ENCODE measurements at places on chromosomes 13 and 19.

GRCh38 chr13:109610517-109610916 lies 175.9 kb downstream of the IRS2 start:
- DNase-seq = no peak

- no peak for DNase-seq
Measured at GRCh38 chr19:7489609-7490044, 792 bp upstream of the PEX11G start.

DNA sequence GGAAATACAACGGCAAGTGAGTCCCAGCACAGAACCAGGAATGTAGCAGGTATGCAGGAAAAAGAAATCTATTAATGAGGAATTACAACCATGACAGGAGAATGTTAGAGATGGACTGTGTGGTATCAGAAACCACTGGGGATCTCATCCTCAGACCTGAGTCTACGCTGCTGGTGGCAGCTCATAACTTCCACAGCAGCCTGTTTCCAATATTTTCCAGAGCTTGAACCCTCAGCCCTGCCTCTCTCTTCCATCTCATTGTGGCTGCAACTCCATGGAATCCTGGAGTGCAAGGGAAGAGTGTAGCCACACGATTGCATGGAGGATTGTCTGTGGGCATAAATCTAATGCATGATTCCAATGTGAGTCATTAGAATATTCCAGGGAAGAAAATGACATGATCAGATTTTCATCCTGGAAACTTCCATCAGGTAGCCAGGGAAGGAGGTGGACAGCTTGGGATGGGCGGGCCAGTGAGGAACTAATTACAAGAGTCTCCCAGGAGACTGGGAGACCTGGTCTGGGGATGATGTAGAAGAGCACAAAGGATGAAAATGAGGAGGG lies 14.9 kb downstream of the PLA2G4C start:
- no peak for DNase-seq

- DNase-seq = no peak
Measured at GRCh38 chr19:30437869-30438268, 65.7 kb downstream of the ZNF536 start.

DNA sequence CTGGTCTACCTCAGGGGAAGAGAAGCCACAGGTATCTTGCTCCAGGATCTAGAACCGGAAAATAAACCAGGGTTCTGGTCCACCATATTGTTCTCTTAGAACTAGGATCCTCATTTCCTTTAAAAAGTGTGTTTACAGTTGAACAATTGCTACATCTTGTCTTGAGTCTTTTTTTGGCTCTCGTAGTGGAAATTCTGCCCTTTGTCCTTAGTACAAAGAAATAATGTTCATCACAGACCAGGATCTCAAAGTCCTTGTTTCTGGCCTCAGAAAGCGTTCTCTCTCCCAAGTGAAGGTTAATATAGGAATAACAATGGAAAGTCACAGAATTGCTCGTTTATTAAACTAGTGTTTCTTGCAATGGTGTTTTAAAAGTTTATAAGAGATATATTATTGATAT lies 20.8 kb downstream of the KLF2 start:
- DNase-seq = no peak

DNA sequence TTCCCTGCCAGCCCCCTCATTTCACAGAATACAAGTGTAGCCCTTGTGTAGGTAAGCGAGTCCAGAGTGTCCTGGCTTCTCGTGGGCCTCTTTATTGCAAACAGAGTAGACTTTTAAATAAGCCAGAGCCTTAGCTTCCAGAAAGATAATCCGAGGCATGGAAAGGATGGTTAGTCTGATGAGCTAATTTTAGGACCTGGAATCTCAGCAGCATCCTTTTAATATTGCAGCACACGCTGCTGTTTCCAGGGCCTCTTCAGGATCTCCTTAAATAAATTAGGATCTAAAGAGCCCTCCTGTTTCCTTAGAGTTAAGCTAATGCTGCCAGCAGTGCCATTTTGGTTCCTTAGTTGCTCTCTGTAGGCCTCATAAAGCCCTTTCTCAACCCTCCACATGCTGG lies 99.2 kb downstream of the RFC3 start:
- no peak for DNase-seq

DNA sequence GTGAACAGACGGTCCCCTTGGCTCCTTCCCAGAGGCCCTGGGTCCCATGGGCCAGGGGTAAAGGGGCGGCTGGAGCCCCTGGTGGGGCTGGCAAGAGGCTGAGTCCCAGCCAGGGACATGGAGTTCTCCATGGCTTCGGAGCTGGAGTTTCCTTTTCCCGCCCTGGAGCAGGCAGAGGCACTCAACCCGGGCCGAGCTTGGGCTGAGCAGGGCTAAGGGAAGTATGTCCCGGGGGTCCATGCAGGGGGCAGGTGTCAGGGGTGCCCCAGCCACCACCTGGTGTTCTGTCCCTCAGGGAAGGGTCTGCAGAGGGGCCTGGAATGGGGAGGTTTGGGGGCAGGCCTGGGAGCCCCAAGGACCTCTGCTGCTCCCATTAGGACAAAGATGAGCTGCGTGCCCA lies 54.0 kb upstream of the TPM4 start:
- no peak for DNase-seq

DNA sequence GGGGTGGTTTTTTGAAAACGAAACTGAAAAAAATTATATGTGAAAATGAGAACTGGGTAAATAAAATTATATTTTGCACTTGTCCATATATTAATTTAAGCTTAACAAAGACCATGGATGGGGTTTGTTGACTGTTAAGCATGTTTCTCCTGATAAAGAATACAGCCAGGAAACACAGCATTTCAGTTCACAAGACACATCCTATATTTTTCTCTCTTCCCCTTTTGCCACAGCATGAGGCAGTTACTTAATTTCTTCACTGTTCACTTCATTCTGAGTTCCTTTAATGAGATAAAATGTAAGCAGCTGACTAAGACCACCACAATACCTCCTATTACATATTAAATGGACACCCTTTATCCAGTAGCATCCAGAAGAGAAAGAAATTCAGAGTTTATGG lies 64.0 kb downstream of the RXFP2 start:
- DNase-seq = no peak

DNA sequence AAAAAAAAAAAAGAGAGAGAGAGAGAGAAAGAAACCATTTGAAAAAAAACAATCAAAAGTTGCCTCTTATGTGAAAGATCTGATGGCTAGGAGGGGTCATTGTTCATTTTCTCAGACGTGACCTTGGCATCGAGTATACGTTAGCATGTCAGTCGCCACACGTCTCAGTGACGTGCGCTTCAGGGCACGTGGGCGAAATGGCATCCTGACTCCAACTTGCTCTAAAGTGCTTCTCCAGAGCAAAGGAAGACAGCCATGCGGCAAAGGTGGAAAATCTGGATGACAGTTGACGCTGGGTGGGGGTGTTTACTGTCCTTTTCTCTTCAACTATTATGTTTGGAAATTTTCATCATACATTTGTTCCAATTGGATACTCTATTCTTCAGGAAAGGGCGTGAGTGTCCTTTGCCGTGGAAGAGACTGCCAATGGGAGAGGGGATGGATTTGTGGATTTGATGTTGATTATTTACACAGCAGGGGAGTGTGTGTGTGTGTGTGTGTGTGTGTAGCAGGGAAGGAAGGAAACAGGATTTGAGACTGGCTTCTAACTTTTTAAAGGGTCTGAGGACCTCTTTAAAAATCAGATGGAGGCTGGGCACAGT lies 25.0 kb downstream of the KLF2 start:
- no peak for DNase-seq

- DNase-seq = no peak
Measured at GRCh38 chr13:41354416-41354815, 43.3 kb downstream of the NAA16 start.

DNA sequence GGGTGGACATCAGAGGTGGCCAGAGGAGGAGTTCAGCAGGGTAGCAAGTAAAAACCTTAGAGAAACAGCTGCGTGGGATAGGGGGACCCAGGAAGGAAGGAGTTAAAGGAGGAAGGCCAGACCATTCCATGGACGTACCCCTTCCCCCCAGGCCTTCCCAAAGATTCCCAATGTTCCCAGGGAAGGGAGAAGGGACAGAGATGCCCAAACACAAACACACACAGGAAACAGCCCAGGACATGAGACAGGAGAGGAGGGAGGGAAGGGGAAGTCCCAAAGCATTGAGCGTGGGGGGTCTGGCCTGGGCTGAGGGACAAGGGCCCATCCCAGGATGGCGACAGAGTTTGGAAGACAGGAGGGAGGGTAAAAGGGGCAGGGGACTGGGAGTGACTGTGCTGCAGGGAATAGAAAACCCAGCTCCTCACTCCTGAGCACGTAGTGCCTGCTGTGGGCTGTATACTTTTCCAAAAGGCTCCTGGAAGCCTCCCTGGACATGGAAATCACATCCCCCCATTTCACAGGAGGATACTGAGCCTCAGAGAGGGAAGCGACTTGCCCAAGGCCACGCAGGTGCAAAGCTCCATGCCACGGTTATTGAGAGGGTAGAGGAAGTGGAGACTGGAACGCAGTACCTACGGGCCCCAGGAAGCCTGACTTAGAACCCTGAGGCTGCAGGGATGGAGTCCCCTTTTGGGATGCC lies 1.1 kb downstream of the SYDE1 start:
- DNase-seq = no peak

- DNase-seq = no peak
Measured at GRCh38 chr19:8056533-8056932, 4.0 kb downstream of the CCL25 start.

DNA sequence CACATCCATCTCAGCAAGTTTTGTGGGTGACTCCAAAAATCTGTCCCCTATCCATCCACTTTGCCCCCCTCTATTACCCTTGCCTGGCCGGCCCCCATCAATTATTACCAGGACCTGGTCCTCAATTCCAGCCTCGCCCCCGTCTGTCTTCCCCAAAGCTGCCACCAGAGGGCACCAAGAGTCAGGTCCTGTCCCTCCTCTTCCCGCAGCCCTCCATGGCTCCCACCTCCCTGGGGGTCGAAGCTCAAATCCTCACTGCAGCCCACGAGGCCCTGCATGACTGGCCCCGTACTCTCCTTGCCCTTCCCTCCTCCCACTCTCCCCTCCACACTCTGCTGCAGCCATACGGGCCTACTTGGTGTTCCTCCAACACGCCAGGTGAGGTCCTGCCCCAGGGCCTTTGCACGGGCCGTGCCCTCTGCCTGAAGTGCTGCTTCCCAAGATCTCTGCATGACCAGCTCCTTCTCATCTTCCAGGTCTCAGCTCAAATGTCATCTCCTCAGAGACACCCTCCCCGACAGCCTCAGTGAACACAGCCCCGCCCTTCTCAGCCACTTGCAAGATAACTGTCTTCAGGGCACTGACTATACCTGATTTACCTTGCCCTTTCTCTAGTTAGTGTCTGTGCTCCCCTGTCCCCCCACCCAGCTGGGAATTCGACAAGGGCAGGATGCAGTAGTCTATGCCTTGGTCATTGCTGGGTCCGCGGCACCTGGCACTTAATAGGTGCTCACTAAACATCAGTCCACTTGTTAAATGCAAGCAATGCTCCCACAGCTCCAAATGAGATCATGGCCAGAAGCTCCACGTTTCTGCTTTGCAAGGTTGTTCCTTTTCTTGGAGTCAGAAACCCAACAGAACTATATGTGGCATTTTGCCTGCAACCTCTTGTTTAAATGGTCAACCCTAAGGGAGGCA lies 16.8 kb upstream of the SEMA6B start:
- DNase-seq = no peak

DNA sequence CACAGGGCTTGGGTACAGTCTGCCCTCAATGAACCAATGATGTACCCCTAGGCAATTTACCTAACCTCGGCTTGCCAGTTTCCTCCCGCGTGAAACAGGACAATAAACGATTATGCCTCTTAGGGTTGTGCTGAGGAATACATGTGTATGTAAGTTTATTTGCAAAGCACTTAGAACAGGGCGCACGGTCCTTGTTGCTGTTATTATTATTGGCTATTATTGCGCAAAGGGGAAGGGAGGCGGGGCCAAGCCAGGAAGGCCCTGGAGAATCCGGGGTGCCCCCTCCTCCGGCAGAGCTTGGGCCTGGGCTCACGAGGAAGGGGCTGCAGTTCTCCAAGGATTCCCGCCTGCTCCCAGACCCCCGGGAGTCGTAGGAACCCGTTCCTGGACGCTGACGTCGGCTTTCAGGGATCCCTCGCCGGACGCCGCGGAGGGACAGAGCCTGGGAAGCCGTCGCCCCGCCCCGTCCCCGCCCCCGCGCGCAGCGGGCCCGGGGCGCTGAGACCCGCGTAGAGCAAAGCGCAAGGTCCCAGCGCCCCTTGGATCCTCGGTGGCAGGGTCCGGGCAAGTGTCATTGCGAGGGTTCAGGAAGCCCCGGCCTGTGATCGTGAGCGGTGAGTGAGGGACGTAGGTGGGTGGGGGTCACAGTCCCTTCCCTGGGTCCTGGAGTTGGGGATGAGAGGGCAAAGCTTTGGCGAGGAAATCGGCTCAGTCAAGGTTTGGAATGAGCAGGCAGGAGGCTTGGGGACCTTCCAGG lies at the start of gene TMEM91:
TSS of gene TMEM91 (plus strand) at position 293 of the 757 bp plus-strand sequence. CDS start 1,777 bp downstream, outside the sequence.
- no peak for DNase-seq

DNA sequence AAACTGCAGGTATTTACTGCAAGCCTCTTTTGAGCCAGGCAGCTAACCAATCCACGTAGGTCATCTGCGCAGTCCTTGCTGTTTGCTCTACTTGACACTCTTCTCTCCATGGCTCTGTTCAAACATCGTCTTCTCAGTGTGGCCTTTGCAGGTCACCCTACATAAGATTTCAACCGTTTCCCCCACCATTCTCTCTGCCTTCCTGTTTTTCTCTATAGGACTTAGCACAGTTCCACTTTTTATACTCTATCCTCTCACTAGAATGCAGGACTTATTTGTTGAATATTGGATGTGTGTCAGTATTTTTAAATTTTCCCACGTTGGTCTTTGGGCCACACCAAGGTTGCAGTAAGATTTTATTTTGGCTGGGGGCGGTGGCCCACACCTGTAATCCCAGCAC lies 1.7 kb upstream of the FBXW9 start:
- no peak for DNase-seq

DNA sequence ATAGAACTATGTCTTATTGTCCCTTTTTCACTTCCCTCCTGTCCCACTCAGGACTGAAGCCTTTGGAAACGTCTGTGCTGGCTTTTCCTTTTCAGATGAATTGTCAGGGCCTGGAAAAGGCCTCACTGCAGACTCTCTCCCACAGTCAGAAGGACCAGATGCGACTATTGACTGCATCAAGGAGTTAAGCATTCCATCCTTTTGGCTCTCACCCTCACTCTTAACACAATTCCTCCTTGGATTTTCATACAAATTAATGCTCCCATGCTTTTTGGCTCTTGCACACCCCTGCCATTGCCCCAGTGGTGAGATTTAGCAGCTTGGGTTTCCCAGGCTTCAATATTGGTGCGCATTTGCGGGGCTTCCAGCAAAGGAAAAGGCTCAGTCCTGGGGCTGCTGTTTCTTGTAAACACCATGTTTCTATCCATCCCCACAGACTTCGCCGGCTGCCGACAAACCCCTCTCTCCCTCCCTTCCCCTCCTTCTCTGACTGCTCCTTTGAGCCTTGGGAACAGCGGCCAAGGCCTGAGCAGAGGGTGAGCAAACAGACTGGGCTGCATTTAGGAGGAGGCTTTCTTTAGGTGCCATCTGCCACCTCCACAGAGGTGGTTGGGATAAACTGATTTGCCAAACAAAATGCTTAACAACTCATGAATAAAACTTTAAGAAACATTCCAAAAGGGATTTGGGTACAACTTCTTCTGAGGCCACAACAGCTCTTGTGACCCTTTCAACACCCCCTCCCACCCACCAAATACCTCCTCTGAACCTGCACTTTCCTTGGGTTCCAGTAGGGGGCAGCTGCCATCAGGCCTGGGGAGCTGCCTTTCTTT lies 48.6 kb upstream of the PCDH8 start:
- no peak for DNase-seq

- no peak for DNase-seq
Measured at GRCh38 chr13:79312340-79312855, 93.7 kb downstream of the RBM26 start.

GRCh38 chr13:66803808-66804456 lies 426.2 kb downstream of the PCDH9 start:
- DNase-seq = no peak

Measured in cortex of kidney (tissue), 1 donor.